ENCODE measurements at places on chromosomes 5 and 9.

DNA sequence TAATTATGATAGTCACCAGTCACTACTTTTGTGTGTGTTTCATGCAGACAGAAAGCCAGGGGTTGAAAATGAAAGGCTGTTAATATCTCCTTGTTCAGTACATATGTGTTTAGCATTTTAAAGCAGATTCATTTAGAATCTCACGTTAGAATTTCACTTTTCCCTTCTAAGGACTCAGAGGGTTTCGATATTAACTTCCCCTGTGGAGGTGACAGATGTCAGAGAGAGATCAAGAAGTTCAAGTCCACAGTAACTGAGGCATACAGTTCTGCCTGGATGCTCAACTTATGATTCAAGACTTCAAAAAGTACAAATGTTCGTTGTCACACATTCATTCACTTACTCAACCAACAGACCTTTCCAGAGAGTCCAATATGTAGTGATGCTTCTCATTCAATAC, 251.1 kb downstream of the EBF1 start:
- no peak for DNase-seq

DNA sequence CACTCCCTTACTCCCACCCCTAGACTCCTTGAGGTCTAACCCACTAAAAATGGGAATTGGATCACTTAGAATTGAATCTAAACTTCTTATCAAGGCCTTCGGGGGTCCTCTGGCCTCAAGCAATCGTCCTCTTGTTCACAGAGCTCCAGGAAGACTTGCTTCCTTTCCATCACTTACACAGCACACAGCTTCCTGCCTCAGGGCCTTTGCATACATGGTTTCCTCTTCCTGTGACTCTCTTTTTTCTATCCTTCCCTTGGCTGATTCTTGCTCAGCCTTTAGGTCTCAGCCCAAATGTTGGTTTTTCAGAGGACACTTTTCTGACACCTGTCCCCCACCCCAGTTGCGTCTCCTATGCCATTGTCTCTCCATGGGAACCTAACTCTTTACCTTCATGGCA, 50.0 kb upstream of the ALDH1B1 start:
- DNase-seq: no peak

DNA sequence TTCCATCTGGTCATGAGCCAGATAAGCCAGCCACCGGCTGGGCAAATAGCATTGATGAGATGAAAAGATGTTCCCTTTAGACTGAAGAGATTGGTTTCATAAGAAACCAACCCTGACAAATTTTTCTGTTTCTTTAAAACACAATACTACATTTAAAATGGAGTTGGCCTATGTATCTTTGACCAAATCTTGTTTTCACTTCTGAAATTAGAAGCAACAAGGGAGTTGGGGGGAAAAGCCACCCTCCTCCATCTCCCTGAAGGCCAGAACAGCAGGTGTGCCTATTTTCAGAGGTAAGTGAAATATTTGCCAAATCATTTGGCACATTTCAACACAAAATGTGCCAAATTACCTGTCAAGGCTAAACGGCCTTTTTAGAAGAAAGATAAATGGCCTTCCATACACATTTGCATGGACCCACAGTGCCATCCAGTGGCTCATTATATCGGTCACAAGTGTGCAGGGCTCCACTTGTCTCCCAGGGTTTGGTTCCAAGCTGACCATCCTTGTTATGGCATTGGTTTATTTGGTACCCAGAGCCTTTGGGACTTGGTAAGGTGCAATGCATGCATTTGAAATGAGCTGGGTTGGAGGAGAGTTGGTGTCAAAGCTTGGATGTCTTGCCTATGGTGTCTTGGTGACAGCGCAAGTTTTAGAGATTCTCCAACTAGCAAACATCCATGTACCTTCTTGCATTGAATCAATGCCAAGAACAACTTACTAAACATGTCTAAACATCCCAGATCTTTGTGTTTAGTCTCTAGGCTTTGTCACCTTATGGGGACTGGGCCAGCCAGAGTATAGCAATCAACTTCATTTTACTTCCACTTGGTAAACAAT, 372.0 kb upstream of the KIF2A start:
- no peak for DNase-seq

DNA sequence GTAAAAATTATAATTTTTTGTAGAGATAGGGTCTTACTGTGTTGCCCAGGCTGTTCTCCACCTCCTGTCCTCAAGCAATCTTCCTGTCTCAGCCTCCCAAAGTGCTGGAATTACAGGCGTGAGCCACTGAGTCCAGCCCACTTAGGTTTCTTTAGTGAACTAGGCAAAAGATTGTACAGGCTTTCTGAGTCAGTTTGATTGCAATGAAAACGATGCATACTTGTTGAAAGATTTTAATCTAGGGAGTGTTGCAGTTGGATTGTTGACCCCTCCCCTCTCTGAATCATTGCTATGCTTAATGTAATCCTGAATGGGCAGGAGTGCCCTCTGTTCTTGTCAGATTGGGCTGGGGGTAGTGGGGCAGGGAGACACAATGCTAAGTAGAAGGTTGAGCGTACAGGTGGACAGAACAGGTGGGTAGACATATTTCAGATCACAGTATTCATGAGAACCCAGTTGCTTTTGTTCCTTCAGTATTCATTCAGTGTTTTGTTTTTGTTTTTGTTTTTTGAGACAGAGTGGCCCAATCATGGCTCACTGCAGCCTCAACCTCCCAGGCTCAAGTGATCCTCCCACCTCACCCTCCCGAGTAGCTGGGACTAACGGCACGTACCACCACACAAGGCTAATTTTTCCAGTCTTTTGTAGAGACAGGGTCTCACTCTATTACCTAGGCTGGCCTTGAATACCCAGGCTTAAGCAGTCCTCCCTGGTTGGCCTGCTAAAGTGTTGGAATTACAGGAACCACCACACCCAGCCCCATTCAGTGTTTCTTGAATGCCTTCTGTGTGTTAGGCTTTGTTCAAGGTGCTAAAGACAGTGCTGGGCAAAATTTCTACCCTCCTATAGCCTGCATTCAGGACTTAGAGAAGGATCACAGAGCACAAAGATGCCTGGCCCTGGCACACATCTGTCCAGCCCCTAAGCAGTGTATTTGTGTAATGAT, 70.1 kb downstream of the KIAA1958 start:
- DNase-seq: no peak

DNA sequence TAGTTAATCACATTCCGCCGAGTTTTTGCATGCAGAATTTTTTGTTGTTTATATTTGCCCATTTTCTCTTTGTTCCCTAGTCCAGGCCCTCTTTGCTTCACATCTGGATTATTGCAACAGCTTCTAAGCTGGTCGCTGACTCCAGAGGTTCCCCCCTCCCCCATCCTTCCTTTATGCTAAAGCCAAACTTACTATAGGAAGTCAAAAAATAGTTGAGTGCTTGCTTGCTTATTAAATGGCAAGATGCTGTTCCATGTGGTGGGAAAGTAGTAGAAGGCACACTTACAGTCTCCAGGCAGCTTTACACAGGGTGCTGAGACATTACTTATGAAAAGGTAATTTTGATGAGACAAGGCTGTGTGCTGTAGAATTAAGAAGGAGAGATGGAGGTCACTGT, 1.3 kb downstream of the ZBTB34 start:
- no peak for DNase-seq
